ENCODE measurements at places on chromosomes 12 and 14. TPM values are rescaled to one million over a fixed set of nuclear protein-coding genes. Genes with fewer than 3 reads are reported as not detected.

GRCh38 chr12:33000016-33000415 is 103.4 kb upstream of the PKP2 start:
- no peaks in the 10 kb centered on the region for H3K36me3 ChIP-seq
- H3K4me3 ChIP-seq, result no peak overlapping the region
- no peak for DNase-seq
- peaks cover 13% of the 10 kb centered on the region for H3K4me1 ChIP-seq
- H3K27ac ChIP-seq, result no peak overlapping the region

Gene GPR68
- total RNA-seq, result 0.28 TPM

Gene EID3
- total RNA-seq, result 2.5 TPM

- H3K4me1 ChIP-seq, result no peaks in the 10 kb centered on the region
- no peak overlapping the region for H3K4me3 ChIP-seq
- H3K36me3 ChIP-seq, result peaks cover 29% of the 10 kb centered on the region
- H3K27ac ChIP-seq, result no peak overlapping the region
- DNase-seq, result no peak
- H3K27me3 ChIP-seq, result no peaks in the 10 kb centered on the region
Measured at GRCh38 chr12:45418520-45418919, 202.6 kb downstream of the ANO6 start.

Gene GYS2
- not detected for total RNA-seq

- no peak overlapping the region for H3K27ac ChIP-seq
- peaks cover 20% of the 10 kb centered on the region for H3K36me3 ChIP-seq
- H3K4me1 ChIP-seq, result peaks cover 36% of the 10 kb centered on the region
- H3K4me3 ChIP-seq, result no peak overlapping the region
- no peak for DNase-seq
- H3K27me3 ChIP-seq, result no peaks in the 10 kb centered on the region
Measured at GRCh38 chr12:29796823-29797263, 13.1 kb upstream of the TMTC1 start.

GRCh38 chr14:93090826-93091555 is 24.7 kb downstream of the ITPK1 start:
- H3K27ac ChIP-seq, result peak overlapping the region; percentile 69
- no peaks in the 10 kb centered on the region for H3K27me3 ChIP-seq
- peaks cover 8% of the 10 kb centered on the region for H3K36me3 ChIP-seq
- peaks cover 53% of the 10 kb centered on the region for H3K4me1 ChIP-seq
- DNase-seq, result no peak

GRCh38 chr14:67579636-67580035 is 20.4 kb downstream of the PIGH start:
- H3K36me3 ChIP-seq, result peaks cover 38% of the 10 kb centered on the region
- H3K27me3 ChIP-seq, result no peaks in the 10 kb centered on the region
- H3K27ac ChIP-seq, result no peak overlapping the region
- H3K4me3 ChIP-seq, result no peak overlapping the region
- no peaks in the 10 kb centered on the region for H3K4me1 ChIP-seq

DNA sequence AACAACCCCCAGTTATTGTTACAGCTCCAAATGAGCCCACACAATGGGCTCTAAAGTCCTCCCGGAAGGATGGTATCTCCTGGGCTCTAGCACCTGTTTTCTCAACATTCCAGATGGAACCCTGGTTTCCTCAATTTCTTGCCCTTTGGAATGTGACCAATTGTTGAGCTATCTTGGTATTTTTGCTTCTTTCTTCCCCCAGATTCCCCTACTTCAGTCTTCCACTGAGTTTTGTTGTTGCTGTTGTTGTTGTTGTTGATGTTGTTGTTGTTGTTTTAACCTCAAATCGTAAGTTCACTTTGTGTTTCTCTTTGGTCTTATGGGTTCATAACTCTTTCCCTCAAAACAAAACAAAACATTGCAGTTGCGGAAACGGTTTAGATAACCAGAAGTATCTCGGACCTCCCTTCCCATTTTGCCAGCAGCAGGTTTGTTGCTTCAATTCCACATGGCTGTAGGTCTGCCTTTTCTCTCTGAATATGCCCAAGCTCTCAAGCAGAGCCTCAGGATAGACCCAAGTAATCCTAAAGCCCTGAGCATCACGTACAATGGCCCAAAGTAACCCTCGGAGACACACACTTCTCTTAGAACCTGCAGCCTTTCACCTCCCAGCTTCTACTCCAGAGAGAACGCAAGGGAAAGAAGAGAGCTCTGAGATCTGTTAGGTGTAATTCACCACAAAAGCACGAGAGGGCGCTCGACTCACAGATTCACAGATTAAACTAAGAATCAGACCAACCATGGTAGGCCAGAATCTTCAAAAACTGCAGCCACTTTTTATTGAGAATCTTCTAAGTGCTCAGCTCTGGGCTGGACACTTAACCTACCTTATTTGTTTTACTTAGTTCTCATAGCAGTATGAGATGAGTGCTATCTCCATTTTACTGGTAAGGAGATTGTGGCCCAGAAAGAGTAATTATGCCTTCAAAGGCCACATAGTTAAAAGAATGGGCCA is 1.0 kb upstream of the DDX23 start:
- peaks cover 5% of the 10 kb centered on the region for H3K36me3 ChIP-seq
- H3K4me3 ChIP-seq, result peak overlapping the region; percentile 94
- peak; percentile 91 for DNase-seq
- peaks cover 20% of the 10 kb centered on the region for H3K4me1 ChIP-seq
- H3K27me3 ChIP-seq, result no peaks in the 10 kb centered on the region

DNA sequence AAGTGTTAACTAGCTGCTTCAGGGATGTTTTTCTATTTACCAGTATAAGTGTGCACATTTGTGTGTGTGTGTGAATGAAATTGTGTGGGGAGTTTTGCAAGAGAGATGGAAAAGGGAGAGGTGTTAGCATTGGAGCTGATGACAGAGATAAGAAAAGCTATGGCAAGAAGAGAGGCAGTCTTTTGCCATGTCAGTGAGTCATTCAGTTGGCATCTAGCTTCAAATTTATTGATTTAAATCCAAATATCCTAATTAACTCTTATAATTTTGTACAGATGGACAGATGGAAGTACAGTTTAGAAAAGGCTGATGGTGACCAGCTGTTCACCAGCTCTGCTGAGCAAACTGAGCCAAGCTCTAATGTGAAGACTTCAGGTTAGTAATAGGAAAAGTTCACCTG is 3.3 kb upstream of the BHLHE41 start:
- H3K27ac ChIP-seq, result no peak overlapping the region
- H3K36me3 ChIP-seq, result no peaks in the 10 kb centered on the region
- no peak for DNase-seq
- H3K4me3 ChIP-seq, result no peak overlapping the region
- H3K4me1 ChIP-seq, result peaks cover 36% of the 10 kb centered on the region

Gene BTBD7
- 31.3 TPM for total RNA-seq

DNA sequence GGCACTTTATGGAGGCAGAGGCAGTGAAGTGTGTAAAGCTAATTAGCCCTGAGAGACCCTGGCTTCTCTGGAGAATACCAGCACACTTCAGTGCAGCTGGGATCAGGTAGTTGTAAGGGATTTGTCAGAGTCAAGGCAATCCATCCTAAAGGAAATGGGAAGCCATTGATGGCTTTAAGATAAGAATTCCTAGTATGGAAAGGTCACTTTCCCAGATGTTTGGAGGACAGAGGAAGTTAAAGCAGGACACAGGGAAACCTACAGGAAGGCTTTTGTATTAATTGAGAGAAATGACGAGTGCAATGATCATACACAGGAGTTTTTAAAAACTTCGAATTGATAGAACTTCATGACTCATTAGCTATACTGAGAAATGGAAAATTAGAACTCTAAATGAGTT is 254.4 kb downstream of the SLC16A7 start:
- H3K4me1 ChIP-seq, result peaks cover 16% of the 10 kb centered on the region
- H3K4me3 ChIP-seq, result no peak overlapping the region
- H3K36me3 ChIP-seq, result peaks cover 4% of the 10 kb centered on the region
